ENCODE measurements at places on chromosomes 13 and 19.

- no peak for DNase-seq
Measured at GRCh38 chr19:15944401-15944800, 4.4 kb upstream of the OR10H4 start.

DNA sequence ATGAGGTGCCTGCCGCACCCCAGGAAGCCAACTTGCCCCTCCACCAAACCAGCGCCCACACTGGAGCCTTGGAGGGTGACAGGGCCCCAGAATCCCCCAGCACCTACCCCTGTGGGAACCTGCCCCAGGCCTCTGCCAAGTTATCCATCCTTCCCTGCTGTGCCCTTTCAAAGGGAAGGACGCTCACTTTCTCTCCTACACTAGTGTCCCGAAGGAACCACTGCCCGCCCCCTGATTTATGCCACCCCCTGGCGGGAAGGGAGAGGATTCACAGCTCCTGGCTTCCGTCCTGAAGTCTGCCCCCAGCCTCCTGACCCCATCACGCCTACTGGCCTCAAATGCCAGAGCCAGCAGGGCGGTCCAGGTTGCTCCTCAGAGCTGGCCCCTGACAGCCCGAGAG lies 1.4 kb downstream of the EVI5L start:
- DNase-seq, result no peak

GRCh38 chr13:112509190-112509589 lies 78.8 kb downstream of the TUBGCP3 start:
- no peak for DNase-seq

DNA sequence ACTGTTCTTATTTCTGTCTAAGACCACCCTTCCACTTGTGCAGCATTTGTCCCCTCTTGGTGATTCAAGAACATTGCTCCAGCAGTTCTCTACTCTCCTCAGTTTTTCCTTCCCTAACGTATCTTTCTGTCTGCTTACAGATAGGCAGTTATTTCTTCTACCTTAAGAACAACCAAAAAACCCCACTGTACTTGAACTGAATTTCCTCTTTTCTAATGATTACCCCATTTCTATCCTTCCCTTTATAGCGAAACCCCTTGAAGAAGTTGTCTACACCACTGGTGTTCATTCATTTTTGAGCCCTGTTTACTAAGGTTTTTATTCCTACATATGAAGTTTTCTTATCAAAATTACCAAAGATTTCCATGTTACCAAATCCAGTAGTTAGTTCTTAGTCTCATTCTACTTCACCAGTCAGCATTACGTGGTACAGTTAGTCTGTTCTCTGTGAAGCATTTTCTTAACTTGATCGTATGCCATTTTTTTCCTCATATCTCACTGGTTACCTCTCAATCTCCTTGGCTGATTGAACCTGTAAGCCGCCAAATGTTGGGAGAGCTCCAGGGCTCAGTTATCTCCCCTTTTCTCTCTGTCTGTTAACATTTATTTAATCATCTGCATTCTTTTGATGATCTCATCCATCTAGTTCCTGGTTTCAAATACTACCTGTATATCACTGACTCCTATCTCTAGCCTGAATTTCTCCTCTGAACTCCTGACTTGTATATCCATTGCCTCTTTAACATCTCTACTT lies 9.0 kb downstream of the LSM14A start:
- no peak for DNase-seq

GRCh38 chr19:7272856-7273578 lies 21.2 kb downstream of the INSR start:
- no peak for DNase-seq

GRCh38 chr13:109704771-109705635 lies 81.4 kb downstream of the IRS2 start:
- DNase-seq, result no peak

GRCh38 chr19:6718741-6719539 lies 1.5 kb downstream of the C3 start:
- no peak for DNase-seq

GRCh38 chr19:55649268-55650125 lies 1.5 kb downstream of the CCDC106 start:
- no peak for DNase-seq

- DNase-seq, result no peak
Measured at GRCh38 chr13:76971215-76971614, 20.7 kb upstream of the CLN5 start.

- DNase-seq, result no peak
Measured at GRCh38 chr13:50463719-50464118, 379.8 kb downstream of the DLEU7 start.

DNA sequence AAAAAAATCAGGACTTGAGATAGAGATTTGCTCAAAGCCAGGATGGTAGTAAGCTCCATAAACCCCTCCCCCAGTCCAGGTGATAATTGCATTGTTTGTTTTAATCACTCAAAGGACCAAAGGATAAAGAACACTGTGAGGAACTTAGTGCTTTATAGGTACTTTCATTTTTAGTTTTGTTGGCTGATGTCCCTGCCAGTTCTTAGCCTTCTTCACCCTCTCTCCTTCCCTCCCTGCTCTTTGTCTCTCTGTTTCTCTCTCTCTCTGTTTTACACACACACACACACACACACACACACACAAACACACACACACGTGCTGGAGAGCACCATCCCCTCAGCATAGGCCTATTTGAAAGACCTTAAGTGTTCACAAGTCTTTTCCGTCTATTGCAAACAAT lies 5.2 kb downstream of the FRY start:
- DNase-seq, result no peak

DNA sequence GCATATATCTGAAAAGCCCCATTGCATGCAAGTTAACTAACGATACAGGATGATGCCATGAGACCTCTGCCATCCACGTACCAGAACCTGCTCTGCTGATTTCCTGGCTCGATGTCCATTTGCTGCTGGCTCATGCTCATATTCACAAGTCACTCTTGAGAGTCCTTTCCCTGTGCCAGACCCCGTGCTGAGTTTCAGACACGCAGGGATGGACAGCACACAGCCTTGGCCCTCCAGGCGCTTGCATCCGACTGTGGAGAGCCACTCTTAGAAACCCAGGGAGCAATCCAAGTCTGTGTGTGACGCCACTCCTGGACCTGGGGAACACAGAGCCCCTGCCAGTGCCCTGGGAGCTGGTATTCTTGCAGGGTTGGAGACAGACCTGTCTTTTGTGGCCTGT lies 37.6 kb upstream of the TSHZ3 start:
- no peak for DNase-seq

- DNase-seq, result no peak
Measured at GRCh38 chr13:76936763-76937162, 11.5 kb upstream of the ACOD1 start.

- DNase-seq, result no peak
Measured at GRCh38 chr19:36140304-36141038, 605 bp downstream of the CAPNS1 start.

DNA sequence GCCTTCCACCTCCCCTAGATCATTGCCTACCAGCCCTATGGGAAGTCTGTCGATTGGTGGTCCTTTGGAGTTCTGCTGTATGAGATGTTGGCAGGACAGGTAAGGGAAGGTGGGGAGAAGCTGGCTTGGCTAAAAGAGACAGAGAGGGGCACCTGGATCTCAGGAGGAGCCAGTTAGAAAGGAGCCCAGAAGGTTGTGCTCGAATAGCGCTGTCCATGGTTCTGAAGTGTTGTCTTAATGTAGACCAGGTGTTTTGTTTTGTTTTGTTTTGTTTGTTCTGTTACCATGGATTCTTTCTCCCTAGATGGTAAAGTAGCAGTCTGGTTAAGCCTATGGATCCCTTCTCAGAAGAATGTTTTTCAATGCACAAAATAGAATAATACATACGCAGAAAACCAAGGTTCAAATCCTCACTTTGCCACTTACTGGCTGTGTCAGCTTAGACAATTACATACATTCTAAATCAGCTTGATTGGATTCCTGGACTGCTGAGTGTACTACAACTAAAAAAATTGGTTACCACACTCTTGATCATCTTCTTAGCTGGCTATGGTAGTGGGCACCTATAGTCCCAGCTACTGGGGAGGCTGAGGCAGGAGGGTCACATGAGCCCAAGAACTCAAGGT lies 5.9 kb upstream of the CACNG7 start:
- DNase-seq, result no peak

- no peak for DNase-seq
Measured at GRCh38 chr19:43751466-43752220, 3.1 kb downstream of the SMG9 start.

DNA sequence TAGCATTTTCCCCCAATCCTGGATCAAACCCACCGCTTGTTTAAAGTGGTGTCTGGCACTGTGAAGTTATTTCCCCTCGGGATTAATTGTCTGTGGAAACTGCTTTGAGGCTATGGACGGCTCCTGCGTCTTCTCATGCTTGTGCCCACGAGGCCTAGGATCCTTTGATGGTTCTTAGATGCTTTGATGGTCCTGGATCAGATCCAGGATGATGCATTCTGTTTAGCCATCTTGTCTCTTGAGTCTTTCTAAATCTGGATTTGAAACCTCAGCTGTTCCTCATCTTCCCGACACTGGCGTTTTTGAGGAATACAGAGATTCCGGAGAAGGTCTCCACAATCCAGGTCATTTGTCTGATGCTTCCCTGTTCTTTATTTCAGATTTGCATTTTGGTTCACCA lies 36.1 kb upstream of the USP29 start:
- no peak for DNase-seq

DNA sequence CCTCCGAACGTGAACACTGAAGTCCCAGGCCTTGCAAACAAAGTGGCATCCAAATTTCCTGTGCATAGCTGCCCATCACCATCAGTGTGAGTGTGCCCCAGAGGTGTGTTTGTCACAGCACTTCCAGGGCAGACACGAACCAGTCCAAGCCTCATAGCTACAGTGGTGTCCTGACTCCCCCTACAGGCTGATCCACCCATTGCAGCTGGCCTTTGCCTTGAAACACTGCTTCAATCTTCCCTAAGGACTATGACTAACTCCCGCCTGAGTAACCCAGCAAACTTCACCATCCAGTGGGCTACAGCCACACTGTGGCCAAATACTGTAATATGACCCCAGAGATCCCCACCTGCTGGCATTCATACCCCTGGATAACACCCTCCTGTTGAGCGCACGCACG lies 3.9 kb downstream of the ZNF266 start:
- peak; percentile 8 for DNase-seq

GRCh38 chr13:21615427-21615826 lies 11.5 kb upstream of the MICU2 start:
- DNase-seq, result no peak

GRCh38 chr13:91668866-91669495 lies 270.6 kb downstream of the GPC5 start:
- DNase-seq, result no peak

DNA sequence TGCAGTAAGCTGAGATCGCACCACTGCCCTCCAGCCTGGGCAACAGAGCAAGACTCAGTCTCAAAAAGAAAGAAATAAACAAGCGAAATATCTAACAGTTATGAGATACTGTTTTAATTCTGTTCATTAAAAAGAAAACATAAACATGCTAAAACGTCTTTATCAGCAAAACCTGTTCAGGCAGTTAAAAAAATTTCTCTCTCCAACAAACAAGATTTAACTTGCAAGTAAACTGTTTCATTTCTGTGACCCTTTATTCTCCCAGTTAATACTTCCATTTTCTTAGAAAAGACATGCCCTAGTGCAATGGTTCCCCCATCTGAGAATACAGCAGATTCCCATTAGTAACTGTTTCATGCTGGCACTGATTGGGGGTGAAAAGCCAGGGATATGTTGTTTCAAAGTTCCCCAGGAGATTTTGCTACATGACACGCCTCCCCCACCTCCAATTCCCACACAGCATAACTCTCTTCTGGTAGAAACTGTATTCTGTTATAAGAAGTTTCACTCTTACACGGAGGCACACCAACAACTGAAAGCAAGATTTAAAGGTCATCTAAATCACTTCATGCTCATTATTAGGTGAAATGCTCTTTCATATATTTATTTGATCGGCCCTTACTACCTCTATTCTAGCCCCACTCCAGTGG lies 24.4 kb downstream of the ELF1 start:
- DNase-seq, result no peak

DNA sequence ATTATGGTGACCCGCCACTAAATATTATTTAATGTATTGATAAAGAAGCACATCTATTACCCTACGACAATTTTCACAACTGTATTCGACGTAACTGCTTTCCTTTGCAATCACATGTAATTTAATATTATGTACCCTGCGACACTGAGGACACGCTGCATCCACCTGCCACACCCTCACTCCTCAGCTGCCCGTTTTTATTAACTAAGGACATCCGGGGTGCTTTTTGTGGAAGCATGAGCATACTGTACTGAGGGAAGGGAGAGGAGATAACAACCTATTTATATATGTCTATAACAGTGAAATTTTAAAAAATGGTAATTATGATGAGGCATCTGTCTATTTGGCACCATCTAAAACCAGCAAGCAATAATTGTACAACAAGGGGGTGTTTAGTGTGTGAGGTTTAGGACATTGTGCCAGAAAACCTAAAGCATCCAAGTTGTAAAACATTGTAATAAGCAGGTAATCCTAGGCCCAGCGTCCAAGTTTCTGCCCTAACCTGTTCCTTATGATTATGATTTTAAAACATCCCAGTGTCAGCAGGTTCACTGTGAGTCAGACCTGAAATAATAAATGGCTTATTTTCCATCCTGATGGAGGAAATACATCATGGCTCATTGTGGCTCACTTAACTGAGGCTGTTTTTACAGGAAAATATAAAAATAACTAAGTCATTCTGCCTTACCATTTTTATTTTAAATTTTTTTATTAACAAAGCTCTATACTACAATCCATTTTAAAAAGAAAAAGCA lies 56.3 kb downstream of the FOXO1 start:
- no peak for DNase-seq

GRCh38 chr19:8478598-8478997 lies 23.8 kb downstream of the PRAM1 start:
- no peak for DNase-seq

- DNase-seq, result no peak
Measured at GRCh38 chr19:39276740-39277139, 8.5 kb downstream of the IFNL2 start.

- no peak for DNase-seq
Measured at GRCh38 chr13:73278186-73278585, 219.4 kb downstream of the KLF5 start.

- no peak for DNase-seq
Measured at GRCh38 chr13:76868371-76868770, 17.8 kb downstream of the KCTD12 start.

GRCh38 chr19:41958367-41959055 lies 610 bp downstream of the RABAC1 start:
- DNase-seq, result peak; percentile 57

DNA sequence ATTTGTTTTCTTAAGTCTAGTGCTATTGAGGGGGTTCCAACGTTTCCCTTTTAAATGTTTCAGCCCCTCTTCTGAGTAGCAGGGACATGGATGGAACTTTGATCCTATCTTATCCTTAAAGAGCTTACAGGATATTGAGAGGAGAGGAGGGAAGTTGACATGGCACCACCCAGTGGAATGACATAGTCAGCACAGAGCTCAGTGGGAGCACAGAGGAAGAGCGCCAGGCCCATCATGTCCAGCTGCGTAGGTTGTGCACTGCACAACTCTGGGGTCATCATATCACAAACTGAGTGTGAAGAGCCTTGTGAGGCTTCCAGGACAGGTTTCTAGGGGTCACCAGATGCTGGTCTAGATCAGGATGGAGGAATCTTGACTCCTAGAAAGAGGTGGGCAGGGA lies 4.6 kb upstream of the CDC42EP5 start:
- no peak for DNase-seq

- DNase-seq, result no peak
Measured at GRCh38 chr13:39597838-39598237, 5.2 kb downstream of the LHFPL6 start.

- no peak for DNase-seq
Measured at GRCh38 chr19:43692877-43693276, 22.9 kb upstream of the PLAUR start.

Measured in stimulated activated CD8-positive, alpha-beta memory T cell treated with anti-CD3 and anti-CD28 coated beads, Interleukin-15, amount 100 ng/mL, for 24 hours (primary cell).